ENCODE measurements at places on chromosomes 2 and 18.

GRCh38 chr18:27785815-27786471, 391.0 kb downstream of the CDH2 start:
- DNase-seq: no peak

DNA sequence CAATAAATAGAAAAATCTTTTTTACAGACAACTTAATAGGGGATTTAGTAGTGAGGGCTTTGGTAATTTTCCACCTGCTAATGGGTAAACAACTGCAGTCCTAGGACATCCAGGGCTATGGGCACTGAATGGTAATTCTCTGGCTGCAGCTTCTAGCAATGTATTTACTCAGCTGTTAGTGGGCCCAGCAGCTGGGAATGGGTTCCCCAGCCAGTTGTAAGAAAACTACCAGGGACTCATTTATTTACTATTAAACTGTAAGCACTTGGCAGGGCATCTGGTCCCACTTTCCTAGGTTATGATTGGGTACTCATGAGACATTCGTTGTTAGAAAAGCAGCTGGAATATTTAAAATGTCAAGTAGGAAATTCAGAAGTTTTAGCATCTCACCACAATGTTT, 363.8 kb upstream of the TRIB2 start:
- no peak for DNase-seq

DNA sequence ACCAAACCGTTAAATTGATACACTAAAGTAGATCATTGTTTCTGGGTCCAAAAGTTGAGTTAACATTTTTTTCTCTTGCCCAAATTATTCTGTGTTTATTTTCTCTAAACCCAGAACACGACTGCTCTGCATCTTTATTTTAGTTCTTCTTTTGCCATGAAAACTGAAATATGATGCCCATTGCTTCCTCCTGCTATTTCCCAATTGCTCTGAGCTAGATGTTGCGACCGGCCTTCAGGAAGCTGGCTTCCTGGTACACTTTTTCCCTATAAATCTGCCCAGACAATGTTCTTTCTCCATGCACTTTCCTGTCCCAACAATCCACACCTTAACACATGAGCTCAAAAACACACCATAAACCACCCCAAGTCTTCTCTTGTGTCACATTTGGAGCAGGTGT, 501.4 kb downstream of the FBXO15 start:
- peak; percentile 80 for DNase-seq

DNA sequence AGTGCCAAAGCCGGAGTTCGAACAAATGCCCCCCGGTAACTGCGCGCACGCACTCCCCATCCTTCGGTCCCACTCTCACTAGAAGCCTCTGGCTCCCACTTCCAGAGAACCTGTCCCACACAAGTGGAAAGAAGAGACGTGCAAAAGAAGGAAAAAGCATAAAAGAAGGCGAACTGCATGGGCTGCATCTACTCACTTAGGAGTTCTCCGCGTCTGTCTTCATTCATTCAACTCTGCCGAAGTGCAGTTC, 312 bp downstream of the NR4A2 start:
- no peak for DNase-seq

DNA sequence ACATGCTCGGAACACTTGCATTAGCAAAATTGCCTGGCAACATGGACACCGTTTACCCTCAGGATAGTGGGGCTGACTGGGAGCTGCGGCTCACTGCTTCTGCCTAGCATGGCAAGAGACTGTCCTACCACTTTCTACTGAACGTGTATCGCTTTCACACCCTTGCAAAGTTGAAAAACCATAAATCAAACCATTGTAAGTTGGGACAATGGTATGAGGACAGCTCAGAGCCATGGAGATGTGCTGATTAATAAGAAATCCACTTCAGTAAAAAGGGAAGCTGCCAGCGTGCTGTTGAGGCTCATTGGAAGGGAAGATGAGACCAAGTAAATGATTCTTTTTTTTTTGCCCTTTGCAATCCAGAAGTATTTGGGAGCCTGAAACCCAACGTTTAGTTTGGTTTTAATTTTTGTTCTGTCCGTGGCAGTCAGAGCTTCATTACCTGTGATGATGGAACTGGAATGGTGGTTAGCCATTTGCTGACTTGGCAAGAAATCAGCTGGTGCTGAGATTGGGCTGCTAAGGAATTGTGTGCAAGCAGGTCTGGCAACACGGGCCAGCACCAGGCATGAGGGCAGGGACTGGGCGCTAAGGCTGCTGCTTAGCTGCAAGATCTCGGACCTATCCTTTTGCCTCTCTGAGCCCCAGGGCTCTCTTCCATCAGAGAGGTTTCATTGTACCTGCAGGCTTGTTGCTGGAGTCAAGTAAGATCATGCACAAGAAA, 75.5 kb upstream of the HS6ST1 start:
- no peak for DNase-seq

GRCh38 chr2:107336526-107336925, 450.6 kb upstream of the ST6GAL2 start:
- DNase-seq: no peak

DNA sequence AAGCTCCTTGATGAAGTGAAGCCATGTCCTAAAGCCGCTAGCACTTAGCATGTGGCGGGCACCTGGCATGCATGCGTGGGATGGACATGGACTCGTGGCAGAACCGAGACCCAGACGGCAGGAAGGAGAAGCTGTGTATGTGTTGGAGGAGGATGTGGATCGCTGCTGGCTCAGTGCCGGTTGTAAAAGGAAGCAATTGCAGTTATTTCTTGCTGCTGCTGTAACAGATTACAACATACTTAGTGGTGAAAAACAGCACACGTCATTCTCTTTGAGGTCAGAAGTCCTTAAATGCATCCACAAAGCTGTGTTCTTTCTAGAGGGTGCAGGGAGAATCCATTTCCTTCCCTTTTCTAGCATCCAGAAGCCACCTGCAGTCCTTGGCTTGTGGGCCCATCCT, 74.6 kb downstream of the AGAP1 start:
- peak; percentile 67 for DNase-seq

DNA sequence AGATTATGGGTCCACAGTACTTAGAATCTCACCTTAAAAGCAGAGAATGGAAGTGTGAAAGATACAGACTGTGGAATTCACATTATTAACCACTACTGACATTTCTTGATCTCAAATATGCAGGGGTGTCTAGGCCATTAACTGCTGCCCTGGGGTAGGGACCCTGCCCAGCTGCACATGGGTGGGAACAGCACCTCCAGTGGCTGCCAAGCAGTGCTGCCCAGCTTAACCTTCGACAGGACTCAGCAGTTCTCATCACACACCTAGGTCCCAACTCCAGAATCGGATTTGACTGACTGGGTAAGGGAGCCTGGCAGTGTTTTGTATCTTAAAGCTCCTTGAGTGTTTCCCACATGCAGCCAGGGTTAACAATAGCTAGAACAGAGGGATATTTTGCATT, 14.9 kb downstream of the ERFE start:
- DNase-seq: no peak

GRCh38 chr18:31229829-31230228, 67.2 kb upstream of the DSC1 start:
- no peak for DNase-seq

DNA sequence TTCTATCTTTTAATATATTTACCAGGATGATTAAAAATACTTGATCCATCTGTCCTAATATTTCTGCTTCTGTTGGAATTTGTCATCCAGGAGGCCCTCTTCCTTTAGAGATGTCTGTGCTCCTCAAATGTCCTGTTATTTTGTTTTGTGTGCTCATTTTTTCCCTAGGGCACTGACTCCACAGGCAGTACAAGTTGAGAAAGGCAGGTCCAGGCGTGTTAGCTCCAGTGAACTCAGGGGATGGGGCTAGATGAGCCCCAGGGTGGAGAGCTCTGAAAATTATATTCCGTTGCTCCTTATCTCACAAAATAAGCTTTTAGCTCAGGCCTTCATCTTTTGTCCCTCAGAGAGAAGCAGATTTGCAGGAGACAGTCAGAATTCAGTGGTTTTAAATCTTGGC, 105.7 kb downstream of the SLC4A3 start:
- no peak for DNase-seq

GRCh38 chr18:63317982-63318888, 1.3 kb downstream of the BCL2 start:
- DNase-seq: peak; percentile 63

GRCh38 chr2:54308782-54309181, 52.8 kb upstream of the TSPYL6 start:
- DNase-seq: no peak

GRCh38 chr18:64403784-64404503, 255.1 kb upstream of the LINC00305 start:
- no peak for DNase-seq

DNA sequence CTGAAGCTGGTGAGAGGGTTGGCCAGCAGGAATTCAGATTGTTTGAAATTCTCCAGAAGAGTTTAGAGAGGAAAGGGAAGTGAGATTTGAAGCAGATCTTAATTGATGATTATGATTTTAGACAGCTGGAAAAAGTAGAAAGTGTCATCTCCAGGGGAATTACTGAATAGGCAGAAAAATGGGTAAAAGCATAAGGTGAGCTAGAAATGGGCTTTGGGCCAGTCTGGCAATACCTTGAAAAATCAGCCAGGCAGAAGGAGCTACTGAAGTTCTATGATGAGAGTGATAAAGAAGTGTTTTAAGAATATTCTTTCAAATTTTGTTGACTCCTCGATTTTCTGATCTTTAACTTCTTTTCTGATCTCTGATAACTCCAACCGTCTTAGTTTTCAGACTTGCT, 172.9 kb upstream of the CCDC150 start:
- DNase-seq: no peak

GRCh38 chr2:17611036-17611435, 70.5 kb downstream of the VSNL1 start:
- DNase-seq: no peak

- no peak for DNase-seq
These were observed 27.8 kb upstream of the COPS8 start for GRCh38 chr2:237057893-237058300.

GRCh38 chr2:235046589-235046988, 94.8 kb downstream of the SH3BP4 start:
- no peak for DNase-seq

DNA sequence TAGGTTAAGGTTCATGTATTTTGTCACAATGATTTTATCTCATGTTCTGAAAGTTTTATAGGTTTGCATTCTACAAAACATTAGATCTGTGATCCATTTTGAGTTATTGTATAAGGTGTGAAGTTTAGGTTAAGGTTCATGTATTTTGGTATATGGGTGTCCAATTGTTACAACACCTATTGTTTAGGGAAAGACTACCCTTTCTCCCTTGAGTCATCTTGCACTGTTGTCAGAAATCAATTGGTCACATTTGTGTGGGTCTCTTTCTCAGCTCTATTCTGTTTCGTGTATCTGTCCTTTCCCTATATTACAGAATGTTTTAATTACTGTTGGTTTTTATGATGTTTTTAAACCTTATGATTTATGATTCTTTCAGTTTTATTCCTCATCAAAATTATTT, 192.3 kb downstream of the MCFD2 start:
- no peak for DNase-seq

DNA sequence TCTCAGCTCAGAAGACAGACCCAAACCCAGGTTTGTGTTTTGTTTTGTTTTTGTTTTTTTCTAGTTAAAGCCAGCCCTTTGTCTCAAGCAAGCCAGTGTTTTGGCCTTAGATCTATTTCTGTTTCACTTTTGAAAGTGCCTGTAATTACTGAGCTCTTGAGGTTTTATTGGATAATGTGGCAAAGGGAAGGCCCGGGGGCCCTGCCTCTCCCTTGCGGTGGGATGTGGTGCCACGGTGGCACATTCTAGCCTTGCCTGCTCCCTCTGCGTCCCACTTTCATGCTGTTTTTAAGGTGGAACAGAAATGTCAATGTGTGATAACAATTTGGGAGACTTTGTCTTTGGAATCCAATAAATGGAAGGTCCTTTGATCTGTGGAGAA, 2.5 kb downstream of the HPCAL1 start:
- no peak for DNase-seq

DNA sequence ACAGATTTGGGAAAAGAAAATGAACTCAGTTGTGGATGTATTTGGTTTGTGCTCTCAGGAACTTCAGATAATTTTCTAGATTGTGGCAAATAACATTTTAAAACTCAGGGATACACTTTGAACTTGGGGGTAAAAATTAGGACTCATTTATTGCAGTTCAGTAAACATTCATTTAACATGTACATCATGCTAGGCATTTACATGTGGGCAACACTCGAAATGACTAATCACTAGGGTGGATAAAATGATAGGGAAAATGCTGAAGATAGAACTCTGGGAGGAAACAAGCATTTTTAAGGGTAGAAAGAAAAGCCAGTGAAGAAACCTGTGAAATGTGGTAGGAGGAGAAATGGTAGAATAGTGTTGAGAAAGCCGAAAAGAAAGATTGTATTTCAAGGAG, 7.8 kb downstream of the FAM117B start:
- no peak for DNase-seq

GRCh38 chr2:235480614-235481013, 13.2 kb upstream of the AGAP1 start:
- DNase-seq: no peak

GRCh38 chr2:37561615-37562569, 109.5 kb downstream of the CDC42EP3 start:
- peak; percentile 91 for DNase-seq

GRCh38 chr2:85921659-85922058, 32.9 kb upstream of the ST3GAL5 start:
- no peak for DNase-seq
